MCF 10A (cell line): ENCODE measurements at places on chromosomes 5 and 9.

DNA sequence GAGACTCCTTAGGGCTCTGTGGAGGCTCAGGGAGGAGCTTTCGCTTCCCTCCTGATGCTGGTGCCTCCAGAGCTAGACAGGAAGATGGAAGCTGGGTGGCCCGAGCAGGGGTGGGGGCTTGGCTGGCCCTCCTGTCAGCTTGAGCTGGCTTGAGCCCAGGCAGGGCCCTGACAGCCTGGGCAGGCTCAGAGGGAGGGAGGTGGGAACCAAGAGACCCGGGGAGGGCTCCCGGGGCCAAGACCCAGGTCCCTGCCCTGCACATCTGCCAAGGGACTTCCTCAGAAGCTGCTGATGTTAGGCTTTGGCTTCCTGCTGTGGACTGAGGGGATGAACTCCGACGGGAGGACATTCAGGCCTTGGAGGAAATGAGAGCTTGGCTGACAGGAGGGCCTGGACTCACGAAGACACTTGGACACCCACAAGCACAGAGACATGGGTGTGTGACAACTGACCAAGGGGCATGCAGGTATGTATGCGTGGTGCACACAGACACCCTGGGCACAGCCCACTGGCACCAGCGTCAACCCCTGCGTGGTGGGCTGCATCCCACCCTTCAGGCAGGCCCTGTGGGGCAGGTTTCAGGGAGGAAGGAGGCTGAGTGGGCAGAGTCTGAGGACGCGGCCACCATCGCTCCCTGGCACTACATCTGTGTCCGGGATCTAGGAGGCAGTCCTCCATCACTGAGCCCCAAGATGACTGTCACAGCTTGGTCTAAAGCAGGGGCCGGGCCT lies 1.7 kb upstream of the LTC4S start:
- no peak overlapping the region for H3K27ac ChIP-seq
- no peaks in the 10 kb centered on the region for H3K27me3 ChIP-seq
- H3K4me1 ChIP-seq = peaks cover 7% of the 10 kb centered on the region
- peaks cover 22% of the 10 kb centered on the region for H3K36me3 ChIP-seq
- no peak for DNase-seq

DNA sequence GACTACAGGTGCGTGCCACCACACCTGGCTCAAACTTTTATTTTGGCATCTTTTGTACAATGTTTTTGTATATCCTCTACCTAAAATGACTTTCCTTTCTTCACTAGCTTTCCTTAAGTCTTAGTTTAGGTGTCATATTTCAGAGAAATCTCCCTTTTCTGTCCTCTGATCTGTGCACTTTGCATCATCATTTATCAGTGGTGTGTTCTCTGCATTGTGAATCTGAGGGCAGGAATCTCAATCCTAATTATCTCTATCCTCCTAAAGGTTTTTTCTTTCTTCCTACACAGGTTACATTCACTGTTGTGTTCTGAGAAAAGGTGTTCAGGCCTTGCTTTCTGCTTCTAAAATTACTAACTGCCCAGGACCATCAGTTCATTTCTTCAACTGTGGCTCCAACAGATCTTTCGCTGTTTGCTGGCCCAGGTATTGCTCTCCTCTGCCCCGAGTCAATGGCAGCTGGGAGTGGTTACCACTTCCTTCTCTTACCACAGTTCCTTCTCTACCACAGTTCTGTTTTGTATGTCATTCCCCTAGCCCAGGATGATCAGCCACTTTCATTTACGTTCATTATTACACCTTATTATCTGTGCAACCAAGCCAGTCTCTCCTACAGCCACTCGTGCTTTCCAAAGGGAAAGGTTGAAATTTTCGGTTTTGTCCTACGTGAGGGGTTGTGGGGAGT lies 14.0 kb downstream of the TGFBR1 start:
- H3K36me3 ChIP-seq = no peaks in the 10 kb centered on the region
- H3K27me3 ChIP-seq = no peaks in the 10 kb centered on the region
- no peak overlapping the region for H3K27ac ChIP-seq

DNA sequence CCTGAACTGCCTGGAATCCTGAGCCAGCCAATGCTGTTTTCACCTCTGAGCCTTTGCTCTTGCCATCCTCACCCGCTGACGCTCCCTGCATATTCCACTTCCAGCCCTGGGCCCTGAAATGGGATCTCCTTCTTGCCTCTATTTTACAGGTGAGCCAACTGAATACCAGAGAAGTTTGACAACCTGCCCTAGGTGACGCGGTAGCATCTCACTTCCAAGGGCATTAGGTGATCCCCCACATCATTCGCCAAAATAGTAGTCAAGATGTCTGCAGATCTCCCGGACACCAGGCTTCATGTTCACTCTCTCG lies 43.5 kb downstream of the FOXI1 start:
- no peak overlapping the region for H3K27ac ChIP-seq
- H3K36me3 ChIP-seq = no peaks in the 10 kb centered on the region
- H3K4me3 ChIP-seq = no peak overlapping the region
- no peak for DNase-seq

DNA sequence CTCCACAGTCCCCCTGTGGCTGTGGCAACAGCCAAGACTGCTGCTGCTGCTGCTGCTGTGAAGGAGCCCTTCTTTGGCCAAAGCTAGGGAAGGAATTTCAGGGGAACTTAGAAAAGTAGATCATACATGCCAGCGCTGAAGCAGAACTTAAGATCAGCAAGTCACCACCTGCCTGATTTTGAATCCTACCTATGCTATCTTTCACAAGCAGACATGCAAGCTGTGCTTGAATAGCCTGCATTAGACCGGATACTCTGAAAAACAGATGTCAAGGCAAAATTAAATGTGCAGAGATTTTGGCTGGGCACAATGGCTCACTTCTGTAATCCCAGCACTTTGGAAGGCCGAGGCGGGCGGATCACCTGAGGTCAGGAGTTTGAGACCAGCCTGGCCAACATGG lies 99.3 kb upstream of the ZNF366 start:
- no peak for DNase-seq
- no peak overlapping the region for H3K4me3 ChIP-seq
- H3K36me3 ChIP-seq = no peaks in the 10 kb centered on the region
- no peaks in the 10 kb centered on the region for H3K27me3 ChIP-seq
- H3K4me1 ChIP-seq = peaks cover 6% of the 10 kb centered on the region
- no peak overlapping the region for H3K27ac ChIP-seq

GRCh38 chr5:168097876-168098653 lies 193.4 kb upstream of the WWC1 start:
- no peaks in the 10 kb centered on the region for H3K36me3 ChIP-seq
- no peak for DNase-seq
- H3K27me3 ChIP-seq = no peaks in the 10 kb centered on the region
- no peak overlapping the region for H3K27ac ChIP-seq

DNA sequence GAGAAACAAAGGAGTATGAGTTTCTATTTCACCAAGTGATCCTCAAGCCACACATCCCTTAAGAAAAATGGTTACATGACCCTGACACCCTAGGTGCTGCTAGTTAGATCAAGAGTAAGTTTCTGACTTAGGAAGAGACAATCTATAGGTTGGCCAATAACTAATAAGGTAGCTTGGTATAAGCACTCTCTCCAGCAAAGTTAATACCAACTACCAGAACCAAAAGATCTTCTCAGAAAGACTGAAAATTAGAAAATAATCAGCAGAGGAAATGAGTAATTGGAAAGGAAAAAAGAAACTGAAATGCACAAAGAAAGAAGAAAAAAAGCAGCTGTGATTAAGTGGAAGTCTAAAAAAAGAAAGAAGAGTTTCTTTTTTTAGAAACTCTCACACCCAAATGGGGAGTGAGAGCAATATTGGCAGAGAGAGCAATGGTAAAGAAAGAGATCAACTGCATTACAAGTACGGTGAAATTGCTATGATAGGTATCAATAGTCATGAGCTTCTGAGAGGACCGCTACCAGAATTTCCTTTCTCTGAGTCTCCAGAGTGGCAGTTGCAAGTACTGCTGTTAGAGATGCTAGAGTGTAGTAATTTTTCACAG lies 195.5 kb downstream of the TMEM167A start:
- no peak for DNase-seq
- H3K4me3 ChIP-seq = no peak overlapping the region
- no peaks in the 10 kb centered on the region for H3K4me1 ChIP-seq
- H3K27me3 ChIP-seq = no peaks in the 10 kb centered on the region

DNA sequence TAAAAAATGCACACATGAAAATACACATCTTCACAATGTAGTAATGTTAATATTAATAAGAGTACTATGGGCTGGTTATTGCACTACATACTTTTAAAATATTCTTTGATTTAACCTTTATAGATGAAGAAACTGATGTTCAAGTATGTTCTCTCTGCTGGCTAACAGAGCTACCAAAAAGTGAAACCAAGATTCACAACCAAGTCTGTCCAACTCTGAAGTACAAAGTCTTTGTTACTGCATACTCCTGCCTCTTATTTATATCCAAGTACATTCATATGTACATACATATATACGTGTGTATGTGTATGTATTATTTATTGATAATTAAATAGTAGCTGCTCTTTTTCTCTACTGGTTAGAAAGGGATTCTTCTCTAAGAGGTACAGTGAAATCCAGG lies 325.6 kb downstream of the BNC2 start:
- no peak overlapping the region for H3K27ac ChIP-seq
- no peaks in the 10 kb centered on the region for H3K36me3 ChIP-seq
- H3K4me3 ChIP-seq = no peak overlapping the region
- DNase-seq = no peak

DNA sequence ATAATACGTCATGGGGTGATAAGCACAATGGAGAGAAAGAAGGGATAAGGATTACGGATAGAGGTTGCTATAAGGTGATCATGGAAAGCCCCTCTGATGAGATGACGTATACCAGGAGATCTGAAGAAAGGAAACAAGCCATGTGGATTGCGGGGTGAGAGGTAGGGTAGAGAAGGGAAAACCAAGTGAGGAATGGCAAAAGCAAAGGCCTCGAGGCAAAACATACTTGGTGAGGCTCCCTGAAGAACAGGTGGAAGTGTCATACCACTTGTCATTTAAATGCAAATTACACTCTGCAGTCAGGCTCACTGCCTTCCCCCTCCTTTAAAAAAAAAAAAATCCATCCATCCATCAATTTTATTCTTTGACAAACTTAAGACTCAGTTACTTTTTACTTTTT lies 420.8 kb downstream of the RAB3C start:
- DNase-seq = no peak
- H3K36me3 ChIP-seq = peaks cover 8% of the 10 kb centered on the region
- H3K27ac ChIP-seq = peak overlapping the region; percentile 37
- peaks cover 30% of the 10 kb centered on the region for H3K4me1 ChIP-seq

GRCh38 chr9:18906656-18907395 lies 126.2 kb downstream of the SAXO1 start:
- peaks cover 21% of the 10 kb centered on the region for H3K27me3 ChIP-seq
- H3K4me1 ChIP-seq = no peaks in the 10 kb centered on the region
- H3K4me3 ChIP-seq = no peak overlapping the region
- no peak overlapping the region for H3K27ac ChIP-seq
- peak; percentile 20 for DNase-seq
- no peaks in the 10 kb centered on the region for H3K36me3 ChIP-seq

GRCh38 chr5:38715696-38716095 lies 130.1 kb upstream of the OSMR start:
- DNase-seq = peak; percentile 9
- no peak overlapping the region for H3K27ac ChIP-seq
- H3K36me3 ChIP-seq = no peaks in the 10 kb centered on the region
- no peak overlapping the region for H3K4me3 ChIP-seq

- no peaks in the 10 kb centered on the region for H3K27me3 ChIP-seq
- H3K4me1 ChIP-seq = peaks cover 50% of the 10 kb centered on the region
- no peak overlapping the region for H3K4me3 ChIP-seq
- peak; percentile 24 for DNase-seq
- peak overlapping the region; percentile 92 for H3K27ac ChIP-seq
Measured at GRCh38 chr9:37966412-37967013, 62.6 kb upstream of the SLC25A51 start.

DNA sequence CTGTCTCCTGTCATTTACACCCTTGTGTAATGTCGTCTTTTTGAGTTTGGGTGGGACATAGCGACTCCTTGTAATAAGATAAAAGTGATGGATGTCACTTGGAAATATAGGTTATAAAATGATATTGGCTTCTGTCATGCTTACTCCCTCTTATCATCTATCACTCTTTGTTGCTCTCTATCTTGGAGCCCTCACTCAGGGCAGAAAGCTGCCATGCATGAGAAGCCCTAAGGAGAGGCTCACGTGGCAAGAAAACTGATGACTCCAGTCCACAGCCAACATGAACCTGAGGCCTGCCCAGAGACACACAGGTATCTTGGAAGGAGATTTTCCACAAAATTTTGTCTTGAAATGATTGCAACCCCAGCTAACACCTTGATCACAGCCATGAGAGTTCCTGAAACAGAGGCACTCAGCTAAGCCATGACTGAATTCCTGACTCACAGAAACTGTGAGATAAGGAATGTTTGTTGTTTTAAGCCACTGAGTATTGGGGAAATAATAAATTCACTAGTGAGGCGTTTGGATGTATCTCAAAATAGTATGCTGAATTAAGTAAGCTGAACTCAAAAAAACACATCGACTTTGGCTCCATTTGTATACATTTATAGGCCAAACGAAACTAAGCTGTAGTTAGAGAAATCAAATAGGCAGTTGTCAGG lies 216.7 kb downstream of the CDH18 start:
- H3K4me3 ChIP-seq = no peak overlapping the region
- no peaks in the 10 kb centered on the region for H3K36me3 ChIP-seq
- H3K27me3 ChIP-seq = no peaks in the 10 kb centered on the region
- H3K4me1 ChIP-seq = no peaks in the 10 kb centered on the region

DNA sequence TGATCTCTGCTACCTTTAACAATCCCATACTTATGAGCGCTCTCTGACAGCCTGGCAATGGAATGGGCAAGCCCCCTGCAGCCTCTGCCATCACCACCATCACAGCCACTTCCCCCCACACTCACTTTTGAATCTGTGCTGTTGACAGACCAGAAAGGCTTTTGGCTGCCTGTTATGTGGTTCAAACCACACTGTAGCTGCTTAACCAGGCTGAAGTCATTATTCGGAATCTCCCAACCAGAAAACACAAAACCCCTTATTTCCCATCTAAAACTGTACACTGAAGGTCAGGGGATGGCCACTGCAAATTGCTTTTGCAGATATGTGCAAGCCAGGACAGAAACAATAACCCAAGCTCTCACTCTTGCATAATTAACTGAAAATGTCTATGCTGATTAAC lies 35.8 kb downstream of the PTCH1 start:
- no peak for DNase-seq
- H3K36me3 ChIP-seq = peaks cover 18% of the 10 kb centered on the region
- no peak overlapping the region for H3K4me3 ChIP-seq

GRCh38 chr5:138536215-138536614 lies 6.8 kb downstream of the ETF1 start:
- no peaks in the 10 kb centered on the region for H3K27me3 ChIP-seq
- H3K4me1 ChIP-seq = peaks cover 48% of the 10 kb centered on the region
- no peak overlapping the region for H3K4me3 ChIP-seq
- no peak for DNase-seq
- peak overlapping the region; percentile 66 for H3K27ac ChIP-seq

- H3K27me3 ChIP-seq = no peaks in the 10 kb centered on the region
- H3K36me3 ChIP-seq = no peaks in the 10 kb centered on the region
- no peak overlapping the region for H3K4me3 ChIP-seq
- H3K4me1 ChIP-seq = no peaks in the 10 kb centered on the region
- H3K27ac ChIP-seq = no peak overlapping the region
- no peak for DNase-seq
Measured at GRCh38 chr9:81468084-81468595, 221.2 kb downstream of the TLE1 start.

- H3K36me3 ChIP-seq = peaks cover 40% of the 10 kb centered on the region
- no peaks in the 10 kb centered on the region for H3K27me3 ChIP-seq
- H3K4me3 ChIP-seq = no peak overlapping the region
- peaks cover 10% of the 10 kb centered on the region for H3K4me1 ChIP-seq
- DNase-seq = no peak
- no peak overlapping the region for H3K27ac ChIP-seq
Measured at GRCh38 chr9:88451160-88451559, 62.9 kb downstream of the SPIN1 start.

- no peak for DNase-seq
- H3K4me3 ChIP-seq = no peak overlapping the region
- no peaks in the 10 kb centered on the region for H3K36me3 ChIP-seq
- peaks cover 18% of the 10 kb centered on the region for H3K27me3 ChIP-seq
Measured at GRCh38 chr9:93295456-93296076, 111.6 kb downstream of the WNK2 start.
